ENCODE measurements at places on chromosomes 6 and 20.

DNA sequence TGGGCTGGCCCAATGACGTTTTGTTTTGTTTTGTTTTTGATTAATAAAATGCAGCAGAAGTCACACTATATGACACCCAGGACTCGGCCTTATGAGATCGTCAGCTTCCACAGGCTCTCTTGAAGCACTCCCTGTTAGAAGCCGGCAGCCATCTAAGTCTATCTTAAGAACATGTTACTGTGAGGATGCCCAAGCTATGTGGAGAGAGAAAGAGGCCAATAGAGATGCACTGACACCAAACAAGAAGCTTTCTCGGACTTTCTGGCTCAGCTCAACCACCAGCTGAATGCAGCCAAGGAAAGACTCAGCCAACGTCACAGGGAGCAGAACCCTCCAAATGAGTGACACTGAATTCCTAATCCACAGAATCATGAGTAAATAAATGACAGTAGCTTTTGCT is 14.0 kb downstream of the SGK1 start:
- no peak for DNase-seq

DNA sequence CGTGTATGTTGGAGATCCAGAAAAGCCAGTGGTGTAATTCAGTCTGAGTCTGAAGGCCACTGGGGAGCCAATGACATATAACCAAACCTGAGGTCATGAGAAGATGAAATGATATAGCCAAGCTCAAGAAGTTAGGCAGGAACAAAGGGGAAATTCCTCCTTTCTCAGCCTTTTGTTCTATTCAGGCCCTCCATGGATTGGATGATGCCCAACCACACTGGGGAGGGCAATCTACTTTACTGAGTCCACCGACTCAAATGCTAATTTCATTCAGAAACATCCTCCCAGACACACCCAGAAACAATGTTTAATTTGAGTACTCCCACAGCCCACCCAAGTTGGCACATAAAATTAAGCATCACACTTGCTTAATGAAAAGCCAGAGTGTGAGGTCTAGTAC is 183.6 kb downstream of the GJA1 start:
- DNase-seq, result no peak

- no peak for DNase-seq
Observed at GRCh38 chr6:109445382-109445781, 4.9 kb downstream of the SMPD2 start.

DNA sequence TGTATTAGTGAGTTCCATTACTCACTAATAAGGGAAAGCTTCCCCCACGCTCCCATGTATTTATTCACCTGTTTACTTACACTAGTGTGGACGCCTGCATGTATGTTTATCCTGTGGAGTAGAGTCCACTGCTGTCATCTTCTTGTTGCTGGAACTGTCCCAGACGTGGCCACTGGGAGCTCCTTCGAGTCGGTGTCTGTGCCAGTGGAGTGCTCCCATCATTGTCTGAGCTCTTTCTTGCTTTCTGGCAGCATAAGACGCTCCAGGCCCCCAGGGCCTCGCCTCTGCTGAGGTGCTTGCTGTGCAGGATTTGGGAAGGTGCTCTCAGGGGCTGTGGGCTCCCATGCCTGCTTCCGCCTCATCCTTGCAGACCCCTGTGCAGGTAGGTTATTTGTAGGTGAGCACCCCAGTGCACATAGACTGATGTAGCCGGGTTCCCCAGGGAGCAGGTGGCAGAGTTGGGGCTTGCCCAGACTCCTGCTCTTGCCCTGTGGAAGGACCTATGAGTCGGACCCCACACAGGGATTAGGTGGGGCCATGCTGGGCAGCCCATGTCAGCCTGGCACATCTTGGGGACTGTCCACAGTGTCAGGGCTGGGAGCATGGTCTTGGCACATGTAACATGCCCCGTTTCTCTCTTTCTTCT is 16.6 kb downstream of the PHACTR3 start:
- no peak for DNase-seq

GRCh38 chr6:71496722-71497033 is 208.1 kb downstream of the OGFRL1 start:
- no peak for DNase-seq

- no peak for DNase-seq
Observed at GRCh38 chr20:25686081-25687067, 10.3 kb downstream of the ZNF337 start.

DNA sequence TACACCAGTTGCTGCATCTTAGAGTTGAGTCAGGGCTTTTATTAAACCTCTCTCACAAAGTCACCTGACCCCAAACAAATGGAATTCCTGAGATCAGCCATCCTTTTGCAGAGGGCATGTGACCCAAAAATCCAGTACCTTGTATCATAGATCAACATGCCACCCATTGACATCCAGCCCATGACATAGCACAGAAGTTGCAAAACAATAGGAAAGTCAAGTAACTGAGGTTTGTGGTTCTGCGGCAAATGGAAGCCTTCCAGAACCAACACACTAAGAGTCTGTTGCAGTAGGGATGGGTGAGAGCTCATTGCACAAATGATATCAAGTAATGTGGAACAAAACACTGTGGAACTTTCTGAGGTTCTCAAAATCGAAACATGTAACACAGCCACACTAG is 111.2 kb downstream of the PDE7B start:
- no peak for DNase-seq

DNA sequence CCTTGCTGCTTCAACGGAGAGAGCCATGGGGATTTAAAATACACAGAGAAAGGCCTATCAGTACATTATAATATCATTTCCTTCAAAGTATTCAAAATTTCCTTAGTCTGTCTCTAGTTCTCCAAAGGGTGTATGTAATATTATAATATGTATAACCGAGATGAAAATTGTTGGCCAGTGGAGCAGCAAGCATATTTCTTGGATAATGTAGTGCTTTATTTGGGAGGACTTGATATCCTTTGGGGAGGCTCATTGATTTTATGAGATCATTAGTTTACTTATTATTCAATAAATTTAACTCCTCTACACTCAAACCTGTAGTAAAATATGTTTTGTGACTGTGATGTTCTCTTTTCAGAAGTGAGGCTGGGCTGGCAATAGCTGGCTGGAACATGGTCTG is 802.9 kb upstream of the FLRT3 start:
- no peak for DNase-seq

DNA sequence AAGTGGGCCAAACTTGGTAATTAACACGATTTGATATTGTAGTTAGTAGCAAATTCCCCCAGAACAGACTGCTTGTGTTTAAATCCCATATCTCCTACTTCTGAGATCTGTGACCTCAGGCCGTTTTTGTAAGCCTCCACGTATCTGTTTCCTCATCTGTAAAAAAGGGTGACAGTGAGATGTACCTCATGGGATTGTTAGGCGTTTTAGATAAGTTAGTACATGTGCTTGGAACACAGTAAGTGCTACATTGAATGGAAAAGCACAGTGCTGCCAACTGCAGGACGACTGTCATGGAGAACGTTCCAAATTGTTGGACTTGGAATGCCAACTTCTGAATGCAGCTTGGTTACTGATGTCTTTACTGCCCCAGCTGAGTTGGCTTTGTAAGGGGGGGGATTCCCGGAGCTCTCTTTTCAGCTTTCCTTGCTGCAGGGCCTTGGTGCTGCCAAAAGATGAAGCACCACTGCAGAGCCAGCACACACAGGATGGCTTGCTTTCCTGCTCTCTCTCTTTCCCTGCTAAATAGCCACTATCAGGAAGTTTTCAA is 108.6 kb downstream of the OPN5 start:
- DNase-seq, result no peak

- no peak for DNase-seq
Observed at GRCh38 chr20:37869334-37869861, 33.5 kb upstream of the VSTM2L start.

DNA sequence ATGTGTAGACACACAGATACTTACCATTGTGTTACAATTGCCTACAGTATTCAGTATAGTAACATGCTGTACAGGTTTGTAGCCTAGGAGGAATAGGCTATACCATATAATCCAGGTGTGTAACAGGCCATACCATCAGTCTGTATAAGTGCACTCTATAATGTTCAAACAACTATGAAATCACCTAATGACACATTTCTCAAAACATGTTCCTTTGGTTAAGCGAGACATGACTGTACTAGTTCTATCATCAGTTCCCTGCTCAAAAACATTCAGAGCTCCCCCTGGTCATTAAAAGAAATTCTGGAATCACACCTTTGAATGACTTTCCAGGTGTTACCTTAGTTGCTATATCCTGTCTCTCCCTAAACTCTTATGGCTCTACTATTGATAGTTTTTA is 70.4 kb upstream of the SLC2A12 start:
- no peak for DNase-seq

- DNase-seq, result no peak
Observed at GRCh38 chr6:13065581-13065980, 262.8 kb downstream of the TBC1D7 start.
